IPS DF 19.7 (cell line): ENCODE measurements at places on chromosomes 13 and 19.

- peak; percentile 5 for DNase-seq
Observed at GRCh38 chr13:67438465-67438864, 208.3 kb upstream of the PCDH9 start.

GRCh38 chr13:33033051-33033812, 17.0 kb downstream of the KL start:
- DNase-seq: no peak

- no peak for DNase-seq
Observed at GRCh38 chr19:5751709-5752108, 31.3 kb downstream of the CATSPERD start.

- DNase-seq: no peak
Observed at GRCh38 chr13:41017159-41017558, 2.0 kb downstream of the ELF1 start.

GRCh38 chr19:294341-294945, 3.2 kb upstream of the PLPP2 start:
- no peak for DNase-seq

DNA sequence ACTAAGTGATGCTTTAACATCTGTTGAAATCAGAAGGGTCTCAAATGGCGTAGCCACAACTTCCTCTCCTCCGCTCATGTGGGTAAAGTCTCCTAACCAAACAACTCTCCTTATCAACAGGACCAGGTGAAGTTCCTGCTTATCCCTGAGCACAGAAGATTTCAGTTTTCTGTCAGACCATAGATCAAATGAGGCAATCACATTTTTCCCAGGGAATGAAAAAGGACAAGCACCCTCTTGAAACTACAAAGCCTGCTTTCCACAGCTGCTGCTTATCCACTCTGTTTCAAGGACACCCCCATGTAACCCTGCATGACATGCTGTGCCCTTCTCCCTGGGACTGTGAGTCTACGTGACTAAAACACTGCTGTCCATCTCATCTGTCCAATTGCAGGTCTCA, 788.3 kb upstream of the SLITRK5 start:
- no peak for DNase-seq

DNA sequence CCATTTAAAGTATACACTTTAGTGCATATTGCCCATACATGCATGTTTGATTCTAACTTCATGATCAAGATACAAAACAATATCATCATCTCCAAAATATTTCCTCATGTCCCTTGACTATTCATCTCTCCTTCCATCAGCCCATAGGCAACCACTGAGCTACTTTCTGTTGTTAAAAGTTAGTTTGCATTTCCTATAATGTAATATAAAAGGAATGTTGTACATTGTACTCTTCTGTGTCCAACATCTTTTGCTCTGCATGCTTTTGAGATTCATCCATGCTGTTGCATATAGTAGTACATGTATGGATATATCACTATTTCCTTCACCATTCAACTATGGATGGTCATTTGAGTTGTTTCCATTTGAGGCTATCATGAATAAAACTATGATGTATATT, 74.7 kb downstream of the ITGBL1 start:
- DNase-seq: no peak

GRCh38 chr13:27370305-27370872, 54.0 kb upstream of the GTF3A start:
- no peak for DNase-seq

- DNase-seq: no peak
Observed at GRCh38 chr13:98979012-98979660, 1.3 kb upstream of the DOCK9 start.

GRCh38 chr13:112968910-112969691, at the start of gene MCF2L:
TSS of gene MCF2L (plus strand) at chr13:112969214. CDS start at chr13:112969380, 166 bp downstream.
- no peak for DNase-seq

- DNase-seq: no peak
Observed at GRCh38 chr19:15759962-15760565, 22.3 kb downstream of the OR10H3 start.

DNA sequence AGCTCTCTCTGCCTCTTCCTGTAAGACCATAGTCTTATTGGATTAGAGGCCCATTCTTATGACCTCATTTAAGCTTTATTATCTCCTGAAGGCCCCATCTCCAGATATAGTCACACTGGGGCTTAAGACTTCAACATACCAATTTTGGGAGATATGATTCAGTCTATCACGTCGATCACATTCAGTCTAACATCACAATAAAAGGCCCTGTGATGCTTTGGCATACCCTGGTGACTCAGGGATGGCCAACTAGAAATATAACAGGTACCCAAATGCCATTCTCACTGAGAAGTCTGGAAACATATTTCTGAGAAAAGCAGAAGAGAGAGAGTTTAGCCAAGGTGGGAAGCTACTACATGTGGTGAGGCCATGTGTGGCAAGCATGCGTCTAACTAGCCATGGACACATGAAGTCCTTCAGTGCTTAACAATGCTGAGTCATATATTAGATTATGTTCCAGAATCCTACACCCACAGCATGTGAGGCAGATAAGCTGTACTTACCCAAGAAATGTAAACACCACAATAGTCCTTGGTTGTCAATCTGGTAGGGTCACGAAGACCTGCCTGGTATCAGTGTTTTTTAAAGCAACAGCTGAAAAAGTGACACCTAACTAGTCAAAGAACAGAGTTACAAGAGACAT, 485.1 kb downstream of the FOXO1 start:
- no peak for DNase-seq

GRCh38 chr19:35932291-35932936, 3.8 kb upstream of the LRFN3 start:
- peak; percentile 25 for DNase-seq

DNA sequence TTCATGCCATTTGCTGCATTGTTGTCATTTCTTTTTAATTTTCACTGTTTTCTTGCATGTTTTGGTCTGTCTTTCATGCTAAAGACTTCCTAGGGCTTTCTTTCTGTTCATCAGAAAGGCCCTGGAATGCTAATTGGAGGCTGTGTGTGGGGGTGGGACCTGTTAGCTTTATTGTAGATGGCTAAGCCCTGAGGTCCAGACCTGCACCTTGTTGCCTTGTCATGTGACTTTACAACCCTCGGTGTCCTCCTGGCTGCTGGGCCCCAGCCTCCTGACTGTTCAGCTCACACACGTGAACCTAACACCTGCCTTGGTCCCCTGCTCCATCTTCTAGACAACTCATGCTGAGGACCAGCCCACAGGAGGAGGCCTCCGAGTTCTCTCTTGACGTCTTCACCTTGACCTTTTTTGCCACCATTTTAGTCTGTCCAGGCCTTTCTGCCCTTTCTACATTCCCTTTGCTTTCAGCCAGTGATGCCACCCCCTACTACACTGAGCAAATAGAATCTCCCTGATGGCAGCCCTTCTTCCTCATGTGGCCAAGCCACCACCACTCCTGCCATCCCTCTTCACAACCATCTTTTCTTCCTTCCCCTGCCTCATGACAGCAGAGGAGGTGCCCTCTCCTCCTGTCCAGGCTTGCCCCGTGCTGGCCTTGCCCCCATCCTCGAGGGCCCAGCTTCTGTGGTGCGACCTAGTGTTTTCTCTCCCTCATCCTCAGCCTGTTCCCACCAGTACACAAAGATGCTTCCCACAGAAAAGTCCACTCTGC, 41.4 kb upstream of the GPI start:
- no peak for DNase-seq
